ENCODE measurements at places on chromosomes 4 and X. TPM values are rescaled to one million over a fixed set of nuclear protein-coding genes. Genes with fewer than 3 reads are reported as not detected.

Gene ZCCHC18
- total RNA-seq: 2.9 TPM

Gene PAGE1
- not detected for total RNA-seq

Gene ZCCHC4
- total RNA-seq: 6.4 TPM

GRCh38 chr4:140448162-140448561, 20.7 kb upstream of the CLGN start:
- DNase-seq: no peak
- H3K27me3 ChIP-seq: no peaks in the 10 kb centered on the region
- H3K4me3 ChIP-seq: no peak overlapping the region
- H3K4me1 ChIP-seq: no peaks in the 10 kb centered on the region

DNA sequence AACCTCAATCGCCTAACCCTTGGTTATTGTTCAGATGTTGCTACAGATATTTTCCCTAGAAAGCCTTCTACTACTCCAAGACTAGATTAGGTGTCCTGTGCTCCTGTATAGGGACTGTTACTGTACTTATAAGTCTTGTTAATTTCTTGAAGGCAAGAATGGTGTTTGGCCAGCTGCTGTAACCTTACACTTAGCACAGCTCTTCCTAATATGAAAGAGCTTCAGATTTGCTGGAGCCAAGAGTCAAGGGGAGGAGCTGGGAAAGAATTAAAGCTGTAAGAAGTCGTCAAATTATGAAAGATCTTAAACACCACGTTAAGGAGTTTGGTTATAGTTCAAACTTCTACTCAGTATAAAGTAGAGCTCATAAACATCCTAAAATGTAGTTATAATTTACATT, 245.9 kb upstream of the TLL1 start:
- no peaks in the 10 kb centered on the region for H3K4me1 ChIP-seq
- no peak overlapping the region for H3K27ac ChIP-seq
- no peaks in the 10 kb centered on the region for H3K36me3 ChIP-seq
- H3K27me3 ChIP-seq: no peaks in the 10 kb centered on the region
- DNase-seq: no peak
- H3K4me3 ChIP-seq: no peak overlapping the region

- no peak overlapping the region for H3K4me3 ChIP-seq
- no peaks in the 10 kb centered on the region for H3K27me3 ChIP-seq
- H3K27ac ChIP-seq: no peak overlapping the region
- DNase-seq: no peak
Observed at GRCh38 chr4:79883290-79883689, 189.7 kb downstream of the ANTXR2 start.

GRCh38 chr4:100569196-100569595, 51.4 kb upstream of the EMCN start:
- DNase-seq: peak; percentile 7
- no peaks in the 10 kb centered on the region for H3K36me3 ChIP-seq

DNA sequence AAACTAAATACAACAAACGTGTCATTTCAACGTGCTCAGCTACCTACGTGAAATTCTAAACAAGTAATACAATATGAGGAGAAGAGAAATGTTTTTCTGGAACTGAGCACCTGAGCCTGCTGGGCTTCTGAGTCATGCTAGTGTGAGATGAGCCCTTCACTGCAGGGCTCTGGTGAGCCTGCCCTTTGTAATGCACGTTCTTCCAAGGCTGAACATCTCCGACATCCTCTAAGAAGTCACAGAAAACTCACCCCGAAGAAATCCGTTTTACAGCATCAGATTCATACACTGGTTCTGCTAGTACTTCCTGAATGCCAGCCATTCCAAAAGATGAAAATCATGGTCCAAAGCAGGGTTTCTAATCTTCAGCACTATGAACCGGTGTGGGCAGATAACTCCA, 157.1 kb downstream of the AMELX start:
- no peak for DNase-seq
- H3K4me3 ChIP-seq: no peak overlapping the region
- H3K27me3 ChIP-seq: no peaks in the 10 kb centered on the region

DNA sequence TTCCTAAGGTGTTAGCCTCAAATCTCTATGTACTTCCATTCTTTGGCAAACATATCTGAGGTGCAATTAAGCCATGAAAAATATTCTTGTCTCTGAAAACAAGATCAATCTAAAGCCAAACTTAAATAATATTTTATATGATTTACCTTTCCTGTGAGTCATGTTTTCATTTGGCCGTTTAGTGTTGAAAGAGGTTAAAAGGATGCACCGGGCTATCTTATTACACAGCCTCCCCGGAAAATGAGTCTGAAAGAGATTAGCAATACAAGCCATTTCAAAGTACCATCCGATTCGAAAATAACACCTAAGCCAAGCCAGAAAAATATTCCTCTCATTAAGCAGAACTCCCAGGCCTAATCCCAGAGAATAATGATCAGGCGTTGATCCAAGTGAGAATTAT, 161.5 kb upstream of the EPHA5 start:
- H3K27me3 ChIP-seq: no peaks in the 10 kb centered on the region
- H3K4me1 ChIP-seq: no peaks in the 10 kb centered on the region
- H3K27ac ChIP-seq: no peak overlapping the region
- no peak for DNase-seq

DNA sequence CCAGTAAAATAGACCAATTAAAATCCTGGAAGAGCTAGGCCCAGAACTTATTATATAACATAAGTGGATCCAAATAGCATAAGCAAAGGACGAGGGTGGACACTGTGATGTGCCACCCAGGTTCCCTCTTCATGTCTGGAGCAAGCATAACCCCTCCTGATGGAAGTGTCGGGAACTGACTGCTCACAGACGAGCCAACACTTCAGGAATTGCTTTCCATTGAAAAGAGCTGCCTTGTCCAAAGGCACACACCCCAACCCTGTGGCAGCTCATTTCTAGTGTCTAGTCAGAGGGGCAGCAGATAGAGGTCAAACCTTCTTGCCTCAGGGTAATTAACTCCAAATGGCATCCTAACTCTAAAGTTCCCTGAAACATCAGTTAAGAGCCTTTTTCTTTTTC, 15.3 kb downstream of the DDIT4L start:
- no peaks in the 10 kb centered on the region for H3K27me3 ChIP-seq
- H3K27ac ChIP-seq: no peak overlapping the region
- no peak for DNase-seq
- H3K4me3 ChIP-seq: no peak overlapping the region
- no peaks in the 10 kb centered on the region for H3K36me3 ChIP-seq
- H3K4me1 ChIP-seq: no peaks in the 10 kb centered on the region

DNA sequence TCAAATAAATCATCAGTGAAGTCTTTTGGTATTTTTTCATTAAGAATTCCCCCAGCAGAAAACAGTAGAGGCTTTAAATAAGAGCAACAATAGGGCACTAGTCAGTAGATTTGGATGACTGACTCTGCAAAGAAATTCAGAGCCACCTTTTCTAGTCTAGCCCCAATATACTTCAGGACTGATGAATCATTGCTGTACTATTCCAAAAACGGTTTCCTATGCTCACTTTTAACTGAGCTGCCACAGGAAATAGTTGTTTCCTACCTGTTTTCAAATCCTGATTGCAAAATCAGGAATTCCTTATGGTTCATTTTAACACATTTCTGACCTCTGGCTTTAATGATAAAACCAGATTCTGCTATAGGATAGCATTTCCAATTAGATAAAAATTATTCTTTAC, 171.6 kb downstream of the NR3C2 start:
- DNase-seq: no peak
- no peak overlapping the region for H3K27ac ChIP-seq
- no peaks in the 10 kb centered on the region for H3K36me3 ChIP-seq

GRCh38 chrX:153832728-153833127, 2.4 kb upstream of the PDZD4 start:
- H3K27me3 ChIP-seq: no peaks in the 10 kb centered on the region
- H3K36me3 ChIP-seq: no peaks in the 10 kb centered on the region
- no peak overlapping the region for H3K4me3 ChIP-seq
- no peak for DNase-seq
- H3K4me1 ChIP-seq: peaks cover 22% of the 10 kb centered on the region

- H3K36me3 ChIP-seq: no peaks in the 10 kb centered on the region
- no peak overlapping the region for H3K27ac ChIP-seq
- no peak for DNase-seq
- H3K27me3 ChIP-seq: no peaks in the 10 kb centered on the region
- no peaks in the 10 kb centered on the region for H3K4me1 ChIP-seq
- no peak overlapping the region for H3K4me3 ChIP-seq
Observed at GRCh38 chr4:15459706-15460105, 10.0 kb upstream of the CC2D2A start.
